ENCODE measurements at places on chromosomes 16 and 17. TPM values are rescaled to one million over a fixed set of nuclear protein-coding genes. Genes with fewer than 3 reads are reported as not detected.

Gene ADGRG3
- not detected for total RNA-seq

Gene CD19
- total RNA-seq: 1.3 TPM

Gene PHOSPHO1
- not detected for total RNA-seq

Gene CDK3
- total RNA-seq: 3.8 TPM

Gene GLYR1
- total RNA-seq: 64.8 TPM

Gene COG4
- total RNA-seq: 39.0 TPM

Gene GAS2L2
- total RNA-seq: 0.27 TPM

- H3K4me3 ChIP-seq: no peak overlapping the region
- peaks cover 9% of the 10 kb centered on the region for H3K27me3 ChIP-seq
- no peak overlapping the region for H3K27ac ChIP-seq
- no peak for DNase-seq
Observed at GRCh38 chr16:67146523-67147357, 4.1 kb downstream of the B3GNT9 start.

- H3K4me1 ChIP-seq: peaks cover 38% of the 10 kb centered on the region
- peaks cover 16% of the 10 kb centered on the region for H3K36me3 ChIP-seq
- no peak overlapping the region for H3K4me3 ChIP-seq
Observed at GRCh38 chr16:10984509-10984908, 40.1 kb downstream of the CLEC16A start.

- H3K4me3 ChIP-seq: no peak overlapping the region
- no peaks in the 10 kb centered on the region for H3K27me3 ChIP-seq
- peaks cover 5% of the 10 kb centered on the region for H3K36me3 ChIP-seq
Observed at GRCh38 chr17:67528751-67529436, 151.8 kb downstream of the PITPNC1 start.

DNA sequence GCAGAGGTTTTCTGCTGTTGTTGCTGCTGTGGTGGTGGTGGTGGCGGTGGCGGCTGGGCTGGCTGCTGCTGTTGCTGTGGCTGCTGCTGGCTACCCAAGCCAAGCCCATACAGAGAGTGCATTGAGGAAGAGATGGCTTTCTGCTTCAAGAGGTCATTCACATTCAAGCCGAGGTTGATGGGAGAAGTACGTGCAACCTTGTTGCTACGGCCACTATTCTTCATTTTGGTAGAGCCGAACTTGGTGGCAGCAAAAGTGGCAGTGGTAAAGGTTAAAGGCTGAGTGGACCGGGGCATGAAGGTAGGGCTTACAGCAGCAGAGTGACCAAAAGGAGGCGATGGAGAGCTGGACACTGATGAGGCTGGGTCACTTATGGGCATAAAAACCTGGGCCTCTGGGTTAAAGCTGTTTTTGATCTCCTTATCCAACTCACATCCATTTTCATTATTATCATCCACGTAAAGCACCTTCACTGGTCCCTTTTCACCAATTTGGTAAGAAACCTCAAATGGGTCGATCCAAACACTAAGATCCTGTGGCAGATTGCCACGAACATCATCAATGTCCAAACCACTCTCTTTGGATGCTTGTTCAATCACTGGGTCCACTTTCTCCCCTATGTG, 2.8 kb downstream of the TOB1 start:
- H3K36me3 ChIP-seq: peaks cover 17% of the 10 kb centered on the region
- H3K27me3 ChIP-seq: no peaks in the 10 kb centered on the region
- peaks cover 32% of the 10 kb centered on the region for H3K4me1 ChIP-seq
- peak overlapping the region; percentile 88 for H3K4me3 ChIP-seq
- peak overlapping the region; percentile 71 for H3K27ac ChIP-seq

GRCh38 chr16:66503030-66503429, 46.9 kb downstream of the TK2 start:
- H3K4me3 ChIP-seq: no peak overlapping the region
- no peak for DNase-seq
- H3K36me3 ChIP-seq: no peaks in the 10 kb centered on the region
- H3K4me1 ChIP-seq: peaks cover under 1% of the 10 kb centered on the region
- no peaks in the 10 kb centered on the region for H3K27me3 ChIP-seq

DNA sequence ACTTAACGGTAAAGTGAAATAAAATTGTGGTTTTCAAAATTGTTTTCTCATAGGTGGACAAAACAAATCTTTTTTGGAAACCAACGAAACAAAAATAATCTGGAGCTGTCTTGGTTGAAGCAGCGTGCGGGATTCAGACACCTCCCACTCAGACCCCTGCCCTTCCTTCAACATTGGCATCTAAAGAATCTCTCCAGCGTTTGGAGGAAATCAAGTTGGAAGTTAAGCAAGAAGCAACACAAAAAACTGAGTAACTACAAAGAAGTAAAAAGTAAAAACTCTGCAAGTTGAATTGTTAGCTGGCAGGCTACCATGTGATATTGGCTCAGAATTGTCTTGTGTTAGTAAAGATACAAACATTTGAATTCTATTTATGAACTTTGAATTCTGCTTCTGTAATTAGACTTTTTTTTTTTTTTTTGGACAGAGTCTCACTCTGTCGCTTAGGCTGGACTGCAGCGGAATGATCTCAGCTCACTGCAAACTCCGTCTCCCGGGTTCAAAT, 361.0 kb upstream of the PMFBP1 start:
- no peak overlapping the region for H3K4me3 ChIP-seq
- H3K4me1 ChIP-seq: peaks cover 2% of the 10 kb centered on the region
- DNase-seq: no peak
- no peaks in the 10 kb centered on the region for H3K27me3 ChIP-seq
- peaks cover 4% of the 10 kb centered on the region for H3K36me3 ChIP-seq

DNA sequence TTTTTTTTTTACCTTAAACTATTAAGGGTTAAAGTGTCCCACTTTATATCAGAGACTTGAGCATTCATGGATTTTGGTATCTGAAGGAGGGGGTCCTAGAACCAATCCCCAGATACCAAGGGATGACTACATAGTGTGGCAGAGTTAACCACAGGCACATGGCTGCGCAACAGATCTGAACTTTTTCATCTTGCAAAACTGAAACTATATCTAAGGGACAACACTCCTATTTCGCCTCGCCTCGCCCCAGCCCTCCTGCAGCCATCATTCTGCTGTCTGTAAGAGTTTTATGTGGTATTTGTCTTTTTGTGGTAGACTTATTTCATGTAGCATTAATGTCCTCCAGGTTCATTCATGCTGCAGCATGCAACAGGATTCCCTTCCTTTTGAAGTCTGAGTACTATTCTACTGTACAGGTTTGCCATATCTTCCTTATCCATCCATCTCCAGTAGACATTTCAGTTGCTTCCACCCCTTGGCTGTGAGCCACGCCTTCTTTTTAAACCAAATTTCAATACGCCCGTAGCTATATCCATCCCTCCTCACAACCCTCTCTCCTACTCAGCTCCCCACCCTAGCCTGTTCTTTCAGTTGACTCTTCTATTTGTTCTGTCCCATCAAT, 53.2 kb downstream of the AMFR start:
- H3K4me1 ChIP-seq: peaks cover 15% of the 10 kb centered on the region
- H3K27me3 ChIP-seq: no peaks in the 10 kb centered on the region
- peak overlapping the region; percentile 3 for H3K27ac ChIP-seq
- no peak overlapping the region for H3K4me3 ChIP-seq
- peaks cover 21% of the 10 kb centered on the region for H3K36me3 ChIP-seq

- no peaks in the 10 kb centered on the region for H3K27me3 ChIP-seq
- H3K36me3 ChIP-seq: peaks cover 26% of the 10 kb centered on the region
- no peak for DNase-seq
- no peak overlapping the region for H3K27ac ChIP-seq
- H3K4me3 ChIP-seq: no peak overlapping the region
Observed at GRCh38 chr16:46911038-46911437, 26.9 kb downstream of the GPT2 start.

- peaks cover 12% of the 10 kb centered on the region for H3K4me1 ChIP-seq
- H3K27ac ChIP-seq: no peak overlapping the region
- DNase-seq: no peak
- no peaks in the 10 kb centered on the region for H3K27me3 ChIP-seq
Observed at GRCh38 chr16:78763821-78764440, 664.5 kb downstream of the WWOX start.

DNA sequence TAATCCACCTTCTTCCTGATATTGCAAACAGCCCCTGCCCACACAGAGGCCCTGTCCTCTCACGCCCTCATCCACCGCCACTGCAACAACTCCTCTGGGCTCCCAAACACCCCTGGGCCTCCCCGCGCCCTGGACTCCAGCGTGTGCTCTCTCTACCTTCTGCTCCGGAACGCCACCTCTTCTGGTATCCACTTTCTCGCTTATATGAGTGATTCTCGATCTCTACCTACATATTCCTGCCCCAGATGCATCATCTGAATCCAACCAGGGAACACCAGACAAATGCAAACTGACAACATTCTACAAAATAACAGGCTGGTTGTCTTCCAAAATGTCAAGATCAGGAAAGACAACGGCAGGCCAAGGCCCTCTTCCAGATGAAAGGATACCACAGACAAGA, 19.0 kb downstream of the CAMKK1 start:
- no peak for DNase-seq
- no peak overlapping the region for H3K27ac ChIP-seq
- H3K4me3 ChIP-seq: no peak overlapping the region
- H3K27me3 ChIP-seq: no peaks in the 10 kb centered on the region
- H3K36me3 ChIP-seq: peaks cover 16% of the 10 kb centered on the region

DNA sequence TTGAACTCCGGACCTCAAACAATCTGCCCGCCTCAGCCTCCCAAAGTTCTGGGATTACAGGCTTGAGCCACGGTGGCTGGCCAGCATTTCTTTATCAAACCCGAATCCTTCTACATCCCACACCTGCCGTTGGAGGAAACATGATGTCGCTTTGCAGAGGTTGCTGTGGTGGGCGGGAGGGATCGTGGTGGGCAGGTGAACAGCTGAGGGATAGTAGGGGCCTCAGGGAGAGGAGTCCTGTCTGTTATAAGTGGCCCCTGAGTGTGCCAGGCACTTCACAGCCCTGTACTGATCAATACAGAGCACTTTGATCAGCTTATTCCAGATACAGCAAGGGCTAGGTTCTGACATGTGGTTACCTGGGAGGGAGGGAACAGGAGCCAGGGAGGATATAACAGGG, 76.5 kb downstream of the CYLD start:
- H3K36me3 ChIP-seq: no peaks in the 10 kb centered on the region
- H3K4me1 ChIP-seq: no peaks in the 10 kb centered on the region
- no peak overlapping the region for H3K27ac ChIP-seq
- no peak overlapping the region for H3K4me3 ChIP-seq
- H3K27me3 ChIP-seq: no peaks in the 10 kb centered on the region

Measured in activated CD8-positive, alpha-beta T cell treated with anti-CD3 and anti-CD28 coated beads for 36 hours (primary cell).